Dermis microvascular lymphatic vessel endothelial cell (primary cell): ENCODE measurements at places on chromosomes 13 and 19. TPM values are rescaled to one million over a fixed set of nuclear protein-coding genes. Genes with fewer than 3 reads are reported as not detected.

Gene SSC5D
- under 0.01 and 0.13 TPM in 2 replicates for total RNA-seq

Gene GFY
- total RNA-seq, result not detected in 2 replicates

Gene TMEM38A
- 0.90 and 2.1 TPM in 2 replicates for total RNA-seq

Gene HCST
- total RNA-seq, result 0.38 and 0.39 TPM in 2 replicates

Gene CGB5
- total RNA-seq, result not detected in 2 replicates

Gene GPR12
- total RNA-seq, result not detected in 2 replicates

Gene FAM83E
- total RNA-seq, result 0.25 and 0.26 TPM in 2 replicates

Gene ZNF98
- total RNA-seq, result 0.13 TPM in 1 of 2 replicates, not detected in the other

Gene PSG6
- not detected in 2 replicates for total RNA-seq

Gene BIVM
- total RNA-seq, result 13.6 and 19.2 TPM in 2 replicates

Gene SPIB
- total RNA-seq, result not detected in 2 replicates

Gene LACC1
- total RNA-seq, result 5.8 and 12.0 TPM in 2 replicates

Gene IGFL2
- not detected in 2 replicates for total RNA-seq

Gene ADGRE1
- not detected in 2 replicates for total RNA-seq

Gene TUBB4A
- not detected in 2 replicates for total RNA-seq

Gene ZMYM5
- total RNA-seq, result 8.3 and 8.6 TPM in 2 replicates

Gene RETN
- total RNA-seq, result not detected in 2 replicates

Gene CGB2
- not detected in 2 replicates for total RNA-seq

Gene PRODH2
- total RNA-seq, result not detected in 2 replicates

Gene CCDC70
- not detected in 2 replicates for total RNA-seq

Gene DENND1C
- total RNA-seq, result not detected in 2 replicates

Gene CYP2A6
- not detected in 2 replicates for total RNA-seq

Gene KLHL1
- not detected in 2 replicates for total RNA-seq

Gene DAND5
- total RNA-seq, result 0.25 and 0.26 TPM in 2 replicates

Gene SIGLEC5
- not detected in 2 replicates for total RNA-seq

Gene ZNF579
- 1.9 and 3.5 TPM in 2 replicates for total RNA-seq
